Bronchial epithelial cell (primary cell): ENCODE measurements at places on chromosomes 1 and 21. TPM values are rescaled to one million over a fixed set of nuclear protein-coding genes. Genes with fewer than 3 reads are reported as not detected.

The TSTD1 gene
- 55.5 and 87.1 TPM in 2 replicates for total RNA-seq

The BGLAP gene
- 0.51 TPM in 1 of 2 replicates, not detected in the other for total RNA-seq

DNA sequence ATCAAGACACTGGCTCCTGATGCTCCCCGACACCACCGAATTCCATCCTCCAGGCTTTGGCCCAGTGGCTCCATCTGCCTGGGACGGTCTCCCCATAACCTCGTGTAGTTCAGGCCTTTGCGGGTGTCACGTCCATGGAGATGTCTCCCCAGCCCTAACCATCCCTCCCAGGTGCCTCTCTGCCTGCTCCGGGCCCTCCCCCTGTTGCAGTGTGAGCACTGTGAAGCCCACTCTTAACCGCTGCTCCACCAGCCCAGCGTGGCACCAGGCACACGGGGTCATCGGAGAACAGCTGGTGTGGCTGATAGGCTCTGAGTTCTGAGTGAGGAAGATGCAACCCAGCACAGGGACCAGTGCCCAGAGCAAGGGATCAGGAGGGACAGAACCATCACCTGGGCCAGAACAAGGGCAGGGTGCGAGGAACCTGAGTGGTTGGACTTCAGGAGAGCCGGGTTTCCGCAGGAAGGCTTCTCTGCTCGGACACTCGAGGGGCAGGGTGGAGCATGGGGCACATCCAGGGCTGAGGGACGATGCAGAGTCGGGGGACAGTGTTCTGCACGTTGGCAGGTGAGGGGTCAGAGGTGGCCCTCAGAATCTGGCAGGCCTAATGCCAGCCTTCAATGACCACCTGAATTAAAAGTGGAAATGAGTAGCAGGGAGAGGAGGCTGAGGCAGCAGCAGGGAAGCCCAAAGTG lies 2.6 kb upstream of the GNB1 start:
- DNase-seq: no peak

DNA sequence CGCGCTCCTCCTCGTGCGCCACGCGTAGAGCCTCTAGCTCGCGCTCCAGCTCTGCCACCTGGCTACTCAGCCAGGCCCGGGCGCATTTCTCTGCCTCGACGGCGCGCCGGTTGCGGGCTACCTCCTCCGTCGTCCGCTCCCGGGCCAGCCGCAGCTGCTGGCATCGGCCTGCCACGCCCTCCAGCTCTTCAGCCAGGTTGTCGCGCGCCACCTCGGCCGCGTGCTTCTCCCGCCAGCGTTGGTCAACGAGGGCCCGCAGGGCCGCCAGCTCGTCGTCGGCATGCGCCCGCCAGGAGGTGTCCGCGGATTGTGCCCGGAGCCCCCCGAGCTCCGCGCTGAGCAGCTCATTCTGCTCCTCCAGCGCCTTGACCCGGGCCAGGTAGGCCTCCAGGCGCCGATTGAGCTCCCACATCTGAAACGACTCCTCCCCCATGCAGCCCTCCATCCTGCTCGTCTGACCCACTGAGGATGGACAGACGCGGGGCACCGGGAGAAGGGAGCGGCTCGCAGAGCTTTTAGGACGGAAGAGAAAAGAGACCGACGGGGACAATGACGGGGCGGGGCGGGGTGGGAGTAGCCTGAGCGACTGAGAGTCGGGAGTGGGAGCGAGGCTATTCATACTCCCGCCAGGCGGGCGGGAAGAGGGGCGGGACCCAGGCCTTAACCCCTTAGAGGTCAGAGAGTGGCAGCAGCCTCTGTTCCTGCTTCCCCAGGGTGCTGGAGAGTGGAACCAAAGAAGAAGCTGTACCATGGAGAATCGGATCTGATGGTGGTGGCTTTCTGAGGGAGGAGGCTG lies at the start of gene NES:
Gene NES (minus strand): TSS at position 588 of the 796 bp plus-strand sequence. CDS start 143 bp downstream, at position 445.
- no peak for DNase-seq

DNA sequence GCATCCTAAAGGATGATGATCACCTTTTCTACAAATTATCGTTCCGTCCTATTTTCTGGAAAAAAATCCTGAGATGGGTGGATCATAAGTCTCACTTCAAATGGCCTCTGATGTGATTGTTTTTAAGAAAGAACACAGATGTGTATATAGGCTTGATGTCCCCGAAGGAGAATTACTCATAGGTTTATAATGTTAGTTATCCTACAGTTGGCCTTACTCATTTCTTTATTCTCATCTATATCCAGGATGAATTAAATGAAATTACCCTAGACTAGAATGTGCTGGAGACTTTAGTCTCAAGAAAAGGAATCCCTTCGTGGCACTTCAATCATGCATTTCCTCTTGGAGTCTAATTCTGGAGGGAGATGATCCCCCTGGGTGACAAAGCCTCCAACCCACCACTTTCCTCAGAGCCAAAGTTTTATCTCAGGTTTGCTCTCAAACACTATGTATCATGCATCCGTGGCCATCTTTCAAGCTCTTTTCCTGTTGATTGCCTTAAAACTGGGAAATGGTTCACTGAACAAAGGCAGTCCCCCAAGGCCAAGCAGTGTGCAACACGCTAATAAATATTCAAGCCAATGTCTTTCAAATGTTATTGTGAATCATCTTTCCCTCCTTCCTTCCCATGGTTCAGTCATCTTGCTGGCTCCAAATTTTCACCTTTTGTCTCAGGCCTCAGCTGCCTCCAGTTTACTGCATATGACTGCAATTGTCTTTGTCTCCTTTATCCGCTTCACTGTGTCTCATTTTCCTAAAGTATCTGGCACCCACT lies 32.5 kb upstream of the SMYD2 start:
- DNase-seq: peak; percentile 5

DNA sequence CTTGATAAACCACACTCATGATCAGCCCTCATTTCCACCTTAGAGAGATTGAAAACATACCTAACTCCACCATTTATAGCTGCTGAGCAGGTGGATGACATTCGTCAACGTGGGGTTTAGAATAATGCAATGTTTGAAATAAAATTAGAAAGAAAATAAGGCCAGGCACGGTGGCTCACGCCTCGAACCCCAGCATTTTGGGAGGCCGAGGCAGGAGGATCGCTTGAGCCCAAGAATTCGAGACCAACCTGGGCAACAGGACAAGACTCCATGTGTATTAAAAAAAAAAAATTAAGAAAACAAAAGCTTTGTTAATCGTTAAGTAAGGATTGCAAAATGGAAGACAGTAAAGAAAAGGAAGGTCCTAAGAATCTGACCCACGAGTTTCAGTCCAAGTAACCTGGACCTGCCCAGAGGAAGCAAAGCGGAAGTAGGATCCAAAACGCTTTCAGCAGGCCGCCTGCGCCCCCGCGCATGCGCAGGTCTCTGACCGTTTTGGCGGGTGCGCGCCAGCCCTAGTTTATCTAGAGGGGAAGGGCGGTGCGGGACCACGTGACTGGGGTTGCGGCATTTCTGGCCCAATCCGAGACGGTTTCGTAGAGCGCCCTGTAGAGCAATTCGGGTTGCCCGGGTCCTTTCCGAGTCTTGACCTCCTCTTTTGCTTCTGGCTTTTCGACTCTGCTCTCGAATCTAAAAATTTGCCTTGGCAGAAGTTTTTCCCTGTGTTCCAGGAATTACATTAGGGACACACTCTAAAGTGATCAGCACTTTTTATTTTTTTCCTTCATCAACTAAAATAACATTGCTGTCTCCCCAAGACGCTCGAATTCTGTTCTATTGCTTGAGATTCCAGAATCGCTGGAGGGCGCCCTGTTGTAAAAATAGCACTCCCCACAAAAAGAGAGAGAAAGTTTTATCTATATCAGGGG lies 22.5 kb downstream of the ANP32E start:
- DNase-seq: peak; percentile 84
